ENCODE measurements at places on chromosomes 5 and 9.

- no peak for DNase-seq
Observed at GRCh38 chr9:125541840-125542243, 165.2 kb downstream of the MAPKAP1 start.

- no peak for DNase-seq
Observed at GRCh38 chr9:12631866-12632265, 61.3 kb upstream of the TYRP1 start.

DNA sequence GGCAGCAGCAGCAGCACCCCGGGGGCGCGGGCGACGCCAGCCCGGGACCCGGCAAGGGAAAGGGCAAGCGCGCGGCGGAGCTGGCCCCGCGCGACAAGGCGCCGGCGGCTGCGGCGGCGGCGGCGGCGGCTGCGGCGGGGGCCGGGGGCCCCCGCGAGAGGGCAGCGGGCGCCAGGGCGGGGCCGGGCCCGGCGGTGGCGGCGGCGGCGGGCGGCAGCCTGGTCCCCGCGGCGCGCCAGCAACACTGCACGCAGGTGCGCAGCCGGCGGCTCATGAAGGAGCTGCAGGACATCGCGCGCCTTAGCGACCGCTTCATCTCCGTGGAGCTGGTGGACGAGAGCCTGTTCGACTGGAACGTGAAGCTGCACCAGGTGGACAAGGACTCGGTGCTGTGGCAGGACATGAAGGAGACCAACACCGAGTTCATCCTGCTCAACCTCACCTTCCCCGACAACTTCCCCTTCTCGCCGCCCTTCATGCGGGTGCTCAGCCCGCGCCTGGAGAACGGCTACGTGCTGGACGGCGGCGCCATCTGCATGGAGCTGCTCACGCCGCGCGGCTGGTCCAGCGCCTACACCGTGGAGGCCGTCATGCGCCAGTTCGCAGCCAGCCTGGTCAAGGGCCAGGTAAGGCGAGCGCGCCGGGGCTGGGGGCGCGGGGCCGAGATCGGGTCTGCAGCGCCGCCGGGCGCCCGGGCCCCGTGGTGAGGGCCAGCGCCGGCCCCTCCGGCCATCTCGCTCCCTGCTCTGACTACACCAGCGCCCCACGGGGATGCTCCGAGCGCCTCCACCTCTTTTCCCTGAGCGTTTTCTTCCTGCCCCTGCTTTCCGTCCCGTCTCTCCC, at the start of gene UBE2QL1:
UBE2QL1 (plus strand) TSS at position 238 of the 843 bp plus-strand sequence; CDS start at position 273, 35 bp downstream.
- no peak for DNase-seq

DNA sequence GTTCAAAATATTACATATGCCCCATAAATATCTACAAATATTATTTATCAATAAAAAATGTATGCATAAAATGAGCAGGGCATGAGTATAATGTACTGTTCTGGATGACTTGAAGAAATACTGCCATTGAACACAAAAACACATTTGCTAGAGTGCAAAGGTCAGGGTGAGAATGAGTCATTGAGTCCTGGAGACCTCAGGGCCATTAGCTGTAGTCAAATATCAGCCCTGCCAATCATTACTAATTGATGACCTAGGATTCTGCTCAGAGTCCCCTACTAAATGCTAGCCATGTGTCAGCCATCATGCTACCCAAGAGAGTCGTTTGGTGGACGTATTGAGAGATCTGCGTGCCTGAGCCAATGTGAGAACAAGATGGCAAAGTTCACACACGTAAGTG, 80.3 kb upstream of the FAM169A start:
- DNase-seq, result no peak

- peak; percentile 36 for DNase-seq
Observed at GRCh38 chr5:446883-447263, 3.9 kb downstream of the EXOC3 start.

GRCh38 chr5:160159991-160160792, 40.9 kb upstream of the PWWP2A start:
- DNase-seq, result no peak

- DNase-seq, result peak; percentile 15
Observed at GRCh38 chr5:160285316-160285715, 27.0 kb downstream of the CCNJL start.

DNA sequence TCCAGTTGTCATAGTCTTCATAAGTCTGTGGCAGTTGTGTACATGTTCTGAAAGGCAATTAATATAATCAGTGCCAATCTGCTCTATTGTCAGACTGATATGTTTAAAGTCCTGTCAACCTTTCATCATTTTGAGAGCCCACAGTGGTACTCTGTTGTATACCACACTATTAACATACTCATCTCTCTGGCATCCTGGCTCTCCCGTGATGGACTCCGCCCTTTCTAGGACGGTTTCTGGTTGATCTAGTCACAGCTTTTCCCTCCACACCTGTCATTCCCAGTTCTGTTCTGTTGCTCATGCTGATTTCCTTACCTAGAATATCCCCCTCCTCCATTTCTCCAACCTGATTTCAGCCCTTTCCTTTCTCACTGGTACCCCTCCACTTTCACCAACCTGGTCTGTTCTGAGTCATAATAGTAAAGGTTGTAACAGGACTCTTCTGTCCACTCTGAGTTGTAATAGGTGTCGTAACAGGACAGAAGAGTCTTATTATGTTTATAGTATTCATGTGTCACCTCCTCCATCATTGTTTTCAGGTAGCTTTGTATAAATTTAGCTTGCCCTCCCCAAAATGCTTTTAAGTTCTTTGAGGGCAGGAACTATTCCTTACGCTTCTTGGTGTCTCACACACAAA, 4.1 kb downstream of the PTCD2 start:
- no peak for DNase-seq

- no peak for DNase-seq
Observed at GRCh38 chr9:132991351-132992300, 13.1 kb downstream of the GFI1B start.

GRCh38 chr9:115127191-115127817, 9.3 kb upstream of the TNC start:
- peak; percentile 46 for DNase-seq

GRCh38 chr5:173291722-173292658, 36.2 kb downstream of the STC2 start:
- DNase-seq, result no peak

- DNase-seq, result no peak
Observed at GRCh38 chr9:32516241-32516640, 9.8 kb downstream of the RIGI start.

- DNase-seq, result no peak
Observed at GRCh38 chr5:59728356-59728755, 165.2 kb downstream of the PDE4D start.

DNA sequence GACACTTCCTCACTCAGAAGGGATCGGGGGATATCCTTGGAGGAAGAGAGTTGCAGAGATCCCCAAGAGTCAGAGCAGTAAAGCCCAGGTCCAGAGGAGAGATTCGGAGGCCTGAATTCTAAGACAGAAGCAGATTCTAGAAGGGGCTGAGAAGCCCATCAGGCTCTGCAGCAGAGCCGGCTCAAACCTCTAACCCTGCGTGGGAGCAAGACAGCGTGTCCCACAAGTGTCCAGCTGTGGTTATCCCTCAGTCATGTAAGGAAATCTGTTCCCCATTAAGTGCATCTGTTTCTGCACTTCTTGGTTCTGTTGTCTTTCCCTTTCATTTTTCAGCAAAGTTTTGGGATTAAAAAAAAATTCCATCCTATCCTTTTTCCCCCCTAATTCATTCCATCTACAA, 4.8 kb upstream of the DIAPH1 start:
- DNase-seq, result no peak

GRCh38 chr5:81250004-81250403, 16.9 kb downstream of the CKMT2 start:
- no peak for DNase-seq

DNA sequence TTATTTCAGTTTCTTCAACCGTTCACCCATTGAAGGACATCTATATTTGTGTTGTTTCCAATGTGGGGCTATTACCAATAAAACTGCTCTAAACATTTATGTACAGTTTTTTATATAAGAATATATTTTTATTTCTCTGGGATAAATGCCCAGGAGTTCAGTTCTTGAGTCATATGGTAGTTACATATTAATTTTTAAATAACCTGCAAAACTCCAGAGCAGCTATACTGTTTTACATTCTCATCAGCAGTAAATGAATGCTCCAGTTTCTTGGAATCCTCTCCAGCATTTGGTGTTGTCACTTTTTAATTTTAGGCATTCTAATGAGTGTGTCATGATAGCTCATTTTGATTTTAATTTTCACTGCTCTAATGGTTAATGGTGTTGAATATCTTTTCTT, 36.2 kb downstream of the CDK7 start:
- no peak for DNase-seq

GRCh38 chr5:128082551-128083032, 974 bp upstream of the SLC12A2 start:
- DNase-seq, result no peak

DNA sequence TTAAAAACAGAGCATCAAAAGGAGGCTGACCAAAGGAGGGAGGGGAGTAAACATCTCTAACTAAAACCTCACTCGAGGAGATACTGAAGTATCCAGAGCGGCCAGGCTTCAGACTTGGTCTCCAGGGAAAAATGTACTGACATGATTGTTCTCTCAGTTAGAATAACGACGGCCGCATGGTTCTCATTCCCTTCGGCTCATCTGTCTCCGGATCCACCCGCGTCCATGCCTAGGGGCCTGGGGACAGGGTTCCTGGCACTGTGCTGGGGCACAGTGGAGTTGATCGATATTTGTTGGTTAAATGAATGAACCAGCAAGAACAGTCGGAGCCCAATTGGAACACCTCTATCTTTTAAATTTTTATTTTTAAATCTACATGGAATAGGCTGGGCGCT, 167.1 kb upstream of the PHYKPL start:
- no peak for DNase-seq

DNA sequence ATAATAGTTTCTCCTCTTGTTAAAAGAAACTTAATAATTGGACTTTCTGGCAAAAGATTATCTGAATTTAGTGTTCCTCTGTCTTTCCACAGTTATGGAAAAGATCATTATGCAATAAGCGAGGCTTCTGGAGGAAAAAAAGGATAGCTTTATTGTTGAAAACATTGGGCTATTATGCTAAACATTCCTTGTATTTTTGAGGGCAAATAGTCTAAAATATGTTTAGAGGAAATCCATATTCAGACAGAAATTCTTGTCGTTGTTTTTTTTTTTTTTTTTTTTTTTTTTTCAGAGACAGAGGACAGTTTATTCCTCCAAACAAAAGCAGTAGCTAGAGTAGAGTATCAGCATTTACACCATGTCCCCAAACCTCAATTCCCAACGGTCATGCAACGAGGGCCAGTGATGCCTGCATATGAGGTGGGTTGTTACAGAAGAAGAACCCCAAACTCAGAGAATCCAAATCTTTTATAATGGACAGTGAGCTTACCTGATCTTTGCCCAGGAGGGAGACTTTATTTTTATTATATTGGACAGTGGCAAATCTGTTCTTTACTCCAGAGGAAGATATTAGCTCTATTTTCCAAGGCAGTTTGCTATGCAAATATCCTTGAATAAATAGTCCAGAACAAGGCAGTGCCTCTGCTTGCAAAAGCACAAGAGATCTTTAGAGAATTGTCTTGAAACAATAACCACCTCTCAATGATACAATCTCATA, 48.4 kb upstream of the CDK5RAP2 start:
- DNase-seq, result no peak

DNA sequence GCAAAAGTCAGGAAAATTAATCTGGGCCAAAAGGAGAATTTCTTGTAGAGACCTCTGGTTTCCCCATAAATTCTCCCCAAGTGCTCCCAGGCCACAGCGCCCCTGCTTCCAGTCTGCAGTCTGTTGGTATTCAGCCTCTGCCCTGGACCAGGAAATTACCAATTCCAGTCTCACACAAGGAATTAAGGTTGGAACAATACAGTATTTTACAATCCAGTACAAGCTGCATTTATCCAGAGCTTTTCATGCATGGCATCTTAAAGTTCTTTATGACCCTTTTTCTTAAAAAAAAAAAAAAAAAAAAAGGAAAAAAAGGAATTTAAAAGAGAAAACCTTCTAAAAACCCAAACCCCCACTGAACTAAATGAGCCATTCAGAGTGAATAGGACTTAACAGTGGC, 139.6 kb upstream of the RANBP3L start:
- DNase-seq, result no peak

DNA sequence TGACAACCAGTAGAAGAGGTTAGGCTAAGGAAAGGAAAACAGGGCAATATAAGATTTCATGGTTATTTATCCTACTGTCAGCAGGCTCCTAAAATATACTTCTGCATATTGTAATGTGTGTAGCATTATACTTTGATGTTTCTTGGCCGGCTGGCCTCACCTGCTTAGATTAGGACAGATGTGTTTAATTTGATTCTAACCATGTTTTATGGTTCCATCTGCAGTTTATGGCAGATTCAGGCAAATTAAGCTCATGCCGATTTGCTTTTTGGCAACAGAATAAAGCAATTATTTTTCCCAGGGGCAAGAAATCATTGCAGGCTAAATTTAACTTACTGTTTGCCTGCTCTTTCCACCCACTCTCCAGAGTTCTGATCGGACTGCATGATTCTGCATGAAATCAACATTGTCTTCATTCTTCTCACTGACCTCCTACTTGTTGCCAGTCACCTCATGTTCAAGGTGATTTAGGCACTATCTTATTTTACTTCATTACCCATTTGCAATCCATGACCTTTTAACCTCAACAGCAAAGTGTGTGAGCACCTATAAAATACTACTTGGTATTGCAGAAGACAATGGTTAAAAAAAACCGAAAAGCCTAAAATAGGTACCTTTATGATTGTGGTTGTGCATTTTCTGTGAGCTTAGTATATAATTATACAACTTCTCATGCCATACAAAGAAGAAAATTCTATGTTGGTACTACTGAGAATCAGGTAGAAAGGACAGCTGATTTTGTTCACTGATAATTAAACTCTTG, 125.2 kb downstream of the EDIL3 start:
- no peak for DNase-seq

GRCh38 chr5:68277431-68277830, 61.9 kb downstream of the PIK3R1 start:
- no peak for DNase-seq

DNA sequence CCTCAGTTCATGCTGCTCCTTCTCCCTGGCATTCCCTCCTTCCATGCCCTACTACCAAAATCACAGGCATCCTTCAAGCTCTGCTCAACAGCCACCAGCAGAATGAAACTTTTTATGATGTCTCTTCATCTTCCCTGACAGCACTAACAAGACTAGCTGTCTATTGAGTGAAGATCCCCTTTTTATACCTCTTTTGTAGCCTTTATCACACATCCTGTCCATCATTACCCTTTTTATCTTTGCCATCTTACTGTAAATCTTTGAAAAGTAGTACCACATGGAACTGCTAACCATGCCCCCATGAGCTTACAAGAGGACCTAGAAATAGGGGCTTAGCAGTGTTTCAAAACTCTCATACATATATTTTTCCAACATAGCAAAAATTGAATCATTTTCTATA, 10.8 kb upstream of the ADRB2 start:
- no peak for DNase-seq

DNA sequence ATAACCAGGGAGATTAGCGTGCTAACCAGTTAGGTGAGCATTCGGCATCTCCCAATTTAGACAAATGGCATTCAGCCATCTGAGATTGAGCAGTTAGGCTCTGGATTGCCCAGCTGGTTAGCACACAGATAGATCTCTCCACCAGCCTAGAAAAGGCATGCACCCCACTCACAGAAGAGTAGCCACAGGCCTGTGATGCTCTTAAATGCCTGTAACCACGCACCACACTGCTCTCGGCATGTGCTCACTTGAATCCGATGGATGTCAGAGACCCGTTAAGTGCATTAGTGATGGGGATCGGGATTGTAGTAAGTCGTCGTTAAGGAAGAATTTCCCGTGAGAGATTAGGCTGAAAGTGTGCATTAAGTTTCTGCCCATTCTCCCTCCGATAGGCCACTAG, 23.0 kb downstream of the MARCHF6 start:
- DNase-seq, result no peak

Measured in inflammatory macrophage treated with lipopolysaccharide for 1 hour (primary cell).